Activated T-helper 1 cell treated with anti-CD3 and anti-CD28 coated beads, Interleukin-2, amount 50 U/mL, for 16 hours (primary cell): ENCODE measurements at places on chromosomes 1 and 21.
A peak's percentile ranks its signal among the peaks of the same experiment; 100 is the strongest.

GRCh38 chr1:70979881-70980280, 67.7 kb downstream of the PTGER3 start:
- DNase-seq = no peak

DNA sequence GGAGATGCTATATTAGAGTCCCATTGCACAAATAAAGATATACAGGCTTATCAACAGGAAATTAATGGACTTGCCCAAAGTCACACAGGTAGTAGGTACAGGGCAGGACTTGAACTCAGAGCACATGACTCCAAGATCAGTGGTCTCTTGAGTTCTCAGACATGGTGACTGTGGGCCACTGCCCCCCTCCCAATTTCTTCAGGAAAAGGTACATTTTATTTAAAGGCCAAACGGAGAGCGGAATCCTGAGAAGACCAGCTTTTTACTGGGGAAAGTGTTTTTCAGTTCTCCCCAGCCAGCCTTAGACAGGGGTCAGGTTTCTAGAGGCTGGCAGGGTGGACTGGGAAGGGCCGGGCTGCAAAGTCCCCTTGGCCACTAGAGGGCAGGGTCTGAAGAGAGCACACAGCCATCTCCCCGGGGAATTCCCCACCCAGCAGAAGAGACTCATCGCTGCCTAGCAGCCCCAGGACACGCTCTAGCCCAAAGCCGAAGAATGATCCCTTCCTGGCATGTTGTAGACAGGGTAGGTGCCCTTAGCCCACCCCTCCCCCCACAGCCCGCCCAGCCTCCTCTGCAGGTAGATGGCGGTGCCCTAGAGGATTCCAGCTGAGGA, 29.7 kb downstream of the ACP6 start:
- peak; percentile 33 for DNase-seq

- no peak for DNase-seq
Observed at GRCh38 chr1:163231385-163231784, 28.7 kb upstream of the RGS5 start.

DNA sequence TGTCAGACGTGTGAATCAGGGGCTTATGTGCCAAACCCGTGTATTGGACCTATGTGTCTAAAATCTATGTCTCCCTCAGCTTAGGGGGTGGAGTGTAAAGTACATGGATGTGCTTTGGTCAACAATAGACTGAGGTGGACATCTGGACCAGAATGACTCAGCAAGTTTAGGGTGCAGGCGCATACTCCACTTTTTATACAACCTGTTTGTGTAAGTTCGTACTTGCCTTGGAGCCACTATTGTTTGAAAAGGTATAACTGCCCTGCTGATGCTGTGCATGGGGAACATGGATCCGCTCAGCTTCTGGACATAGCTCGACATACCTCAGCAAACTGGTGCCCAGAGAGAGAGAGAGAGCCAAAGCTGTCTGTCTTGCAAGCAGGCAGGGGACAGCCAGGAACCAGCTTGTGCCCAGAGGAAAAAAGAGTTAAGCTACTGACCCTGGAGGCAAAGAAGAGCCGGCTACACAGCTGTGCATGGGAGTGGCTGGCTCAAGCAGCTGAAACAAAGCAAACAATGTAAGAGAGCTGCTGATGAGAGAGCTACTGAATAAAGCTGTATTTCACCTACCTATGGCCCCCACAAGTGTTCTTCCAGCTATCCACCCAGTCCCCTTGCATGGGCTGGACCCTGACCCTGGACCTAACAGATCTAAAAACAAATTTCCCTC, 41.2 kb downstream of the GJA5 start:
- DNase-seq = no peak

GRCh38 chr21:33418691-33419090, 15.5 kb downstream of the IFNGR2 start:
- DNase-seq = no peak

DNA sequence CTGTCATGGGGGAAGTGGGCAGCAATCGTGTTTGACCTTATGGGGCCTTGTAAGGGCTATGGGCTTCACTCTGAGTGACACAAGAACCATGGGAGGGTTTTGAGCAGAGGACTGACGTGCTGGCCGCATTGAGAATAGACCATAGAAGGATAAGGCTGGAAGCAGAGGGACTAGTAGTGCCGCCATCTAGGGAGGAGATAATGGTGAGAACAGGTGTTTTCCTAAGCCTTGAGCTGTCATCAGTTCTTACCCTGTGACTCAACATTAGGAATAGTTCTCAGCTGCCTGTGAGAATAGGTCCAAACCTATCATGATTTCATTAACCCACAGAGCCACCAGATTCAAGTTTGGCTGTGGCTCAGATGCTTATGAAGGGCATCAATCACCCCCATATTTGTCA, 228.5 kb downstream of the CACNA1E start:
- no peak for DNase-seq

- peak; percentile 60 for DNase-seq
Observed at GRCh38 chr1:13730751-13731482, 30.9 kb downstream of the PRDM2 start.

DNA sequence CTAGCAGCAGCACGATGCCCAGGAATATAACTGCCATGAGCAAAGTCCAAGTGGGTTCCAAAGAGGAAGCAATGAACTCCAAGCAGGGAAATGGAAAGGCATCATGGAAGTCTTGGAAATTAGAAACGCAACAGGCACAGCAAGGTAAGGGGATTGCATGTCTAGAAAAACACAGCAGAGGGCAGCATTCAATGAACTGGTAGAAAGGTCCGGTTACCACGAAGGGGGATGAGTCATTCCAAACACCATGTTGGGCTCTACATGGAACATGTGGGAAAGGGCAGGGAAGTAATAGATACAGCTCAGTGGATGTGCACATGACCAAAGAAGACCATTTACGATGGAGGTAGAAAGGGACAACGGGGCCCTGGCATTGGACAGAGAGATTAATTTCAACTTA, 36.4 kb downstream of the RXRG start:
- no peak for DNase-seq

GRCh38 chr1:118985640-118986554, 2.2 kb downstream of the TBX15 start:
- no peak for DNase-seq

DNA sequence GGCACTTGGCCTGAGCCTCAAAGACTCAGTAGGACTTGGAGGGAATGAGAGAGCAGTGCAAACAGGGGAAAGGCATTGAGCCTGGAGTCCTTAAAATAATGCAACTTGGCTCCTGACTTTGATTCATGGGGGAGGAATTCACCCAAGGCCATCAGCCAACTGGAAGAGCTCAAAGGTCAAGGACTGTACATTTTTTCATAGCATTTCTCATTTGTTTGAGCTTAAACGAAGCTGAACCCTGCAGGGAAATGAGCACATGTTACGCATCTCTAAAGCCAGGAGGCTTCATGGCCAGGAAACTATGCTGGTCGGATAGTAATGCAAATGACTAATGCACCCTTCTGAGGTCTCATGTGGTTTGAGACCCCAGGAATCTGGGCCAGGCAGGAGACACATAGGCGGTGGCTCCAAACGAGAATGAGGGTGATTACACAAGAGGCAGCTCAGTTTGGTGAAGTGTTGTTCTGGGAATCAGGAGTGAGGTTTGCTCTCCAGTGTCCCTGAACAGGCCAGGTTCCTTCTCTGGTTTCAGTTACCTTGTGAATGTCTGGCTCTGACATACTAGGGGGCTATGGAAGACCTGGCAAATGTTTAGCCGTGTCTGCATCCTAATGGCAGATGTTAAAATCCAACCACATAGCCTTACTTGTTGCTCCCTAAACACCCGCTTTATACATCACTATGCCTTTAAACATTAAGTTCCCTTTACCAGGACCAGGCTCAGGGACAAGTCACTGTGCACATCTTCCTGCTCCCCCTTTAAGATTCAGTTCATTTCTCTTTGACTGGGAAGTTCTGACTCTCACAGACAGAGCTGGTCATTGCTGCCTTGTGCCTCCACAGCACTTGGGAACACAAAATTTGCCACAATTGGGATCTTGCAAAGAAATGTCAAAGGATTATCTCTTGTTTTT, 503.9 kb upstream of the USP24 start:
- DNase-seq = no peak

DNA sequence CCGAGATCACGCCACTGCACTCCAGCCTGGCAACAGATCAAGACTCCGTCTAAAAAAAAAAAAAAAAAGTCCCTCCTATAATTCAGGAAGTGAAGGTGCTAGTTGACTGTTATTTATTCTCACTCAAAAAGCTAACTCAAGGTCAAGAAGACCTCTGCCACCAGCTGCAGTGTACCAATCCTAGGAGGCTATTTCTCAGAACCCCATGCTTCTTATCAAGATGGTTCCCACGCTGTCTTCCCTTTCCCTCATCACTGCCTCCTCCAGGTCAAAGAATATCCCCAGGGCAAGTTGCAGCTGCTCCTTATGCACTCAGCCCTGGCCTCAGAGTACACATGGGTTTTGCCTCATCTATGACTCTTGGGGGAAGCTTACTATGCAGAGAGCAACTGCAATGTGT, 53.6 kb downstream of the RERE start:
- no peak for DNase-seq

DNA sequence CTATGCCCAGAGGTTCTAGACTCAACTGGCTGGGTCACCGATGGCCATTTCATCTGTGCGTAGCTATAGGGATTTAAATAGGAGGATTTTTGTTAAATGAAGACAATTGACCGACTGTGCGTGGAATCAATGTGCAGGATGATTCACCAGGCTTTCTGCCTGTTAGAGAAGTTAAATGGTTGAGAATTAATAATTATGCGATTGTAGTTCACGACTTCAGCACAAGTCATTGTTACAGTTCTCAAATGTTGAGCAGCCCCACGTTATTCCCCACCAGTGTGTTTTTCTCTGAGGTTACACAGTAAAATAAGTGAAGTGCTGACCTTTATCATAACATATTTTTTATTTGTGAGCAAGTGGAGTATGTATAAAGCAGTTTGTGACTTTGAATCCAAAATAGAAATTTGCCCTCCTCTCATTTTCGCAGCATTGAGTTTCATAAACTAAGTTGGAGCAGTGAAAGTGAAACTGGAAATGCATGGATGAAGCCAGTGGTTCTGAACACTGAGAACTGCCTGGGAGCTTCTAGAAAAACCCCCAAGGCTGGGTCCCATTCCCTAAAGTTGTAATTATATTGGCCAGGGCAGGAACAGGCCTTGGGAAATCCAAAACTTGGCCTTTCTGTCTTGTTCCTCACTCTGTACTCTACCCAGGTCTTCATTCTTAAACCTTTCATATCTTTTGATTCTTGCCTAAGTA, 102.6 kb downstream of the GALNT2 start:
- no peak for DNase-seq

DNA sequence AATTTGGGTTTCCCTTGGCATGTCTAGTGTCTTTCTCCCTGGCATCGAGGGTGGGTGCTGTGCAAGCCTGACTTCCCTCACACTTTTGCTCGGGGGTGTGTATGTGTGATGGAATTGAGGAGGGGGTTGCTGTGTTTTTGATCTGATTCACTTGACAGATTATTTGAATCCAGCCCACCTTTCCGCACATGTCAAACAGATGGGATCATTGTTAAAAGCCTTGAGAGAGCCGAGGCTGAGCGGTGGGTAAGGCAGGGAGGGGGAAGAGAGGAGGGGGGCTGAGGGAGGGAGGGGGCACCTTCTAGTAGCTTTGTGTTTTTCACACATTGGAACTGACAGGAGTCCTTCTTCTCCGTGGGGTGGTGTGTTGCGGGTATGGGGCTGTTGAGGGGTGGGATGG, 90.0 kb downstream of the PAPPA2 start:
- DNase-seq = no peak

DNA sequence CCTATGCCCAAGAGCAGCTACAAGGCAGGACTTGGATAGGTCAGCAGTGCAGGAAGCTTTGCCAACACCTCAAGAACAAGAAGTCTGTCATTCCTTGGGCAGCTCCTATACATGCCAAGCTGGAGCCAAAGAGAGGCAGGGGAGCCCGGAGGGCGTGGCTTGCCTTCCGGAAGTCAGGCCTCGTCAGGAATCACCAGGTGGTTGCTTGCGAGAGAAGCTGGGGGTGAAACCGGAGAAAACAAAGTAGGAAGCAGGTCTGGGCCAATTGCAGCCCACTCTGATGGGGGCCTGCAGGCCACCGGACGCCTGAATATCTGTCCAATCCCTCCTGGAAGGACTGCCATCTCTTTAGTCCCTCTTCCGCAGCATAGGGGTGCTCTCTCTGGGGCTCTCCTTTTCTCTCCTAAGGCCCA, 794 bp upstream of the FAM76A start:
- no peak for DNase-seq

DNA sequence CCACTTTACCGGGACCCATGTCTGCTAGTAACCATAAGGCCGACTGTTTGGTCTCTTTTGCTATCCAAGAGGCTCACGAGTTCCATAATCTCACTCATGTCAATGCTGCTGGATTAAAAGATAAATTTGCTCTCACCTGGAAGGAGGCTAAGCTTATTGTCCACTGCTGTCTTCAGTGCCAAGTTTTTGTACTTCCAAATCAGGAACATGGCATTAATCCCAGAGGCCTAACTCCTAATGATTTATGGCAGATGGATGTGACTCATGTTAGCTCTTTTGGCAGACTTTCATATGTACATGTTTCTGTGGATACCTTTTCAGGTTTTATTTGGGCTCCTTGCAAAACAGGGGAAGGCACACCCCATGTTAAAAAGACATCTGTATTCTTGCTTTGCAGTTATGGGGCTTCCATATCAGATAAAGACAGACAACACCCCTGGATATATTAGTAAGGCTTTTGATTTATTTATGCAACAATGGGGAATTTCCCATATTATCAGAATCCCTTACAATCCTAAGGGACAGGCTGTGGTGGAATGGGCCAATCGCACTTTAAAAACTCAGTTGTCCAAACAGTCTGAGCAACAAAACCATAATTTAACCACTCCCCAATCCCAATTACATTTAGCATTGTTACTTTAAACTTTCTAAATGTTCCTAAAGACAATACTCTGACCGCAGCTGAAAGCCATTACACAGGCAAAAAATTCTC, 162.7 kb downstream of the IER5 start:
- DNase-seq = no peak

- no peak for DNase-seq
Observed at GRCh38 chr1:188906921-188907641, 1570.6 kb downstream of the BRINP3 start.

DNA sequence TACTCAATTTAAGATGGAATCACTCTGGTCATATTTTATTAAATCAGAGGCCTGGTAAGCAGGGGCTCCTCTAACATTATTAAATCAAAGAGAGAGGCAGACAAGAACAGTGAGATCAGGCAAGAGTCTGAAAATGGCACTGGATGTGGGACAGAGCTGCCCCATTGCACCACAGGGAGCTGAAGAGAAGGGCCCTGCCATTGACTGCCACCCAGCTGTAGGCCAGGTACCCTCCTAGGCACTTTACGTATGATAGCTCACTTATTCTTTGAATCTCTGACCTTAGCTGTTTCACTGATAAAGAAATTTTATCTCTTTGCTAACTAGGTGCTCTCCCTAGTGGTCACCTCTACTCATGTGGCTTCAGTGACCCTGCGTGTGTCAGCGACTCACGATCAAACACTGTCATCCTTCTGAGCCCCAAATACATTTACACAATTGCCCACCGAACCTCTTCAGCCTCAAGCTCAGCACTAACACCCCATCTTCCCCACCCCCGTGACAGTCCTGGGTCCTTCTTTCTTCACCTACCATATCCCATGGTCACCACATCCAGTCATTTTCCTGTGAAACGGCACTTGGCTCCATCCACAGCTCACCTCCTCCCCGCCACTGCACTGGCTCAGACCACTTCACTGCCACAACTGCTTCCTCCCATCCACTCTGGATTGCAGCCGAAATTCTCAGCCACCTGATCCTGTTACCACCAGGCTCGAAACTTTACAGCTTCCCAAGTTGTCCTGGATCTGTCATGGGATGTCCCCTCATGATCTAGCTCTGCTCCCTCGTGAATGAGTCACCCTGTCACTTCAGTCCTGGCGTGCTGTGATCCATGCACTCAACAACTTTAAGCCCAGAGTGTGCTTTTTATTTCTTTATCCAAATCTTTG, 97.3 kb upstream of the SYT6 start:
- DNase-seq = no peak

GRCh38 chr1:113608399-113608798, 150.9 kb downstream of the PHTF1 start:
- DNase-seq = no peak
